ENCODE measurements at places on chromosomes 12 and 14. TPM values are rescaled to one million over a fixed set of nuclear protein-coding genes. Genes with fewer than 3 reads are reported as not detected.

DNA sequence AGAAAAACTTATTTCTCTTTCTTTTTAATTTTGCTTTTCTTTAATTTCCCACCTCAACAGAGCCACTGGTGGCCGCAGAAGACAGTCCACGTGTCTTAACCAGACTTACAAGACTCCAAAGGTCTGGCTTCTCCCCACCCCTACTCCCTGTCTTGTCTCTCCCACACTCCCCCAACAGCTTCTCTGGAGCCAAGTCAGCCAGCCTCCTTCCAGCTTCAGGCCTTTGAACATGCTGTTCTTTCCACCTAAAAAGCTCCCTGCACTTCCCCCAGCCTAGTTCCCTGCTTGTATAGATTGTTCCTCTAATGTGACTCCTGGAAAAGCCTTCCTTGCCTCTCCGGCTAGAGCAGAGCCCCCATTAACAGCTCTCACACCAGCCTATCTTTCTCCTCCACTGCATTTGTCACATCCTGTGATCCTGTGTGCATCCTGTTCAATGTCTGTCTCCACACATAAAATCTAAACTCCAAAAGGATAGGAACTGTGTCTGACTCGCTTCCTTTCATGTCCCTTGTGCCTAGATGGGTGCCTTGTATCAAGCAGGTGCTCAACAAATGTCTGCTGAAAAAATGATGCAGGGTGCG lies 7.8 kb upstream of the DYNLL1 start:
- DNase-seq: no peak

DNA sequence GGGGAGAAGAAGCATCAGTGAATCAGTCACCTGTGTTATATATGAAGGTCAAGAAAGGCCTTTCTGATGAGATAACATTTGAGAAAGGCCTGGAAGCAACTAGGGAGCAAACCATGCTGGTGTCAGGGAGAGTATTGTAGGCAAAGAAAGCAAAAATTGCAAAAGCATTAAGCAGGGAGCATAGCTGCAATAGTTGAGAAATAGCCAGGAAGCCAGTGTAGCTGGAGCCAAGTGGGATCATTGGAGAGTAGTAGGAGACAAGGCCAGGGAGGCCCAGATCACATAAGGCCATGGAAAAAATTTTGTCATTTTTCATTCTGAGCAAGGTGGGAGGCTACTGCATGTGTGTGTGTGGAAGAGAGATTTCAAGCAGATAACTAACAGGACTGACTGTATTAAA lies 18.8 kb upstream of the MAGOHB start:
- DNase-seq: no peak

GRCh38 chr14:104132981-104133380 lies 5.4 kb upstream of the KIF26A start:
- no peak for DNase-seq

GRCh38 chr12:51448618-51449256 lies 24.1 kb downstream of the SLC4A8 start:
- DNase-seq: no peak

DNA sequence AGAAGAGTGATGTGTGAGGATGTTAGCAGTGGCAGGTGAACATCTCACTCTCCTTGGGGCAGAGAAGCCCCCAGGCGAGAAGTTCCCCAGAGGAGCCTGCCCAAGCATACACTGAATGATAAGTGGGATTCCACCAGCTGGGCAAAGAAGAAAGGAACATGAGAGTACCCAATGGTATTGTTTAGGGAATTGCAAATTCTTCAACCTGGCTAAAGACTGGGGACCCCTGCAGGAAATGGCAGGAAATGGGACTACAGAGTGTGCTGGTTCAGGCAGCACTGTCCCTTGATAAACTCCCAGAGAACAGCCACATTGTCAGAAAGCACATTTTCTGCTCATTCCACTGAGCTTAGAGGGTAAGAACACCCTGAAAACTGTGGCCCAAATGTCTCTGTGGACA lies 121.3 kb downstream of the RPS29 start:
- no peak for DNase-seq

Gene ACSS3
- total RNA-seq: 0.31 TPM

Gene HELB
- 5.8 TPM for total RNA-seq

Measured in GM12878 (cell line).